Kidney (tissue), 22 donors: ENCODE measurements at places on chromosomes 16 and 17.

DNA sequence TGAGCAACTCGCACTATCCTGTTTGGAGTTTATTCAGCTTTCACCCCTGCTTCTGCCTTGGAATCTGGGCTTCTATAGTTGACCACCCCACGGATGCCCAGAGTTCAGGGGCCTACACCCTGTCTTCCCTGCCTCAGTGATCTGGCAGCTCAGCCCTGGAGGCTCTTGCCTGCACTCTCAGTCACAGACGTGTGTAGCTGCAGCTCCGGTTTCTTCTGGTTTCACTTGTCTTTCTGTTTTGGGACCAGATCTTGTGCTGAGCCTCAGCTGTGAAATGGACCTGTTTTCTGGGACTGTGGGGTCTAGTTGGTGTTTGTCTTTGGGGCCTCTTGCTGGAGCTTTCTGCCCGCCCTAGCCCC, 5.8 kb downstream of the GPT2 start:
- H3K27me3 ChIP-seq: no peaks in the 10 kb centered on the region
- no peak overlapping the region for H3K4me3 ChIP-seq
- H3K4me1 ChIP-seq: peaks cover 2% of the 10 kb centered on the region
- no peak overlapping the region for H3K27ac ChIP-seq
- peaks cover 4% of the 10 kb centered on the region for H3K36me3 ChIP-seq

GRCh38 chr17:56598466-56598865, 5.0 kb downstream of the NOG start:
- no peaks in the 10 kb centered on the region for H3K4me1 ChIP-seq
- no peak overlapping the region for H3K4me3 ChIP-seq
- H3K27me3 ChIP-seq: no peaks in the 10 kb centered on the region
- no peaks in the 10 kb centered on the region for H3K36me3 ChIP-seq

DNA sequence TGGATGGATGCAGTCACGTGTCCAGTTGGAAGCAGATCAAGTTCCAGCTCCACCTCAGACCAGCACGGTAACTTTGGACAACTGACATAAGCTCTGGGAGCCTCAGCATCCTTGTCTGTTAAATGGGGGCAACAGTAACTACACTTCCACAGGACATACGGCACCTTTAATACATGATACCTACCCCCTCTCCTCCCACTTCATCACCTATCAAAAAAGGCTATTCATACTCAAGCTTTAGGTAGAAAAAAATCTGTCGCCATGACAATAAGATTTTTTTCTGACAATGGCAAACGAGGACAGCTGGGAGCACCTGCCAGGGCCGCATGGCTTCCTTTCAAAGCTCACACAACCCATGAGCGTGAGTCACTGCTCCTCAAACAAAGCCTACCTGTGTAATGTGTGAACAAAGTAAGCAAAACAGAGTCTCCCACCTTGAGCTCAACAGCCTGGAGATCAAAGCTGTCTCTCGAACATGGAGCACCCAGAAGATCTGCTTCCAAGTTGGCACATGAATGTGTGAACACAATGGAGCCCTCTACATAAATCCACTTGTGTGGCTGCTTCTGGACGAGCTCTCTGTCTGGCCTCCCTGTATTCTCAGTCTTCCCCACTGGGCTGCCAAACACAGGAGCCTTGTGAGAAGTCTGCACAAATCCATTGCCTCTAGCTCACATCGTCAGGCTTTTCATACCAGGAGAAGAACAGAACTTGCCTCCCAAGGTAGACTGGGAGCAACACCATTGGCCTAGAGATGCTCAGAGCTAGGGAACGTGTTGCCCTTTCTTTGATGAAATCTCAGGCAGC, 459.7 kb downstream of the SOX9 start:
- DNase-seq: peak; percentile 55
- peaks cover 2% of the 10 kb centered on the region for H3K4me1 ChIP-seq
- H3K36me3 ChIP-seq: no peaks in the 10 kb centered on the region
- no peak overlapping the region for H3K27ac ChIP-seq
- no peaks in the 10 kb centered on the region for H3K27me3 ChIP-seq

- H3K4me1 ChIP-seq: peaks cover 33% of the 10 kb centered on the region
- no peaks in the 10 kb centered on the region for H3K27me3 ChIP-seq
- peak; percentile 84 for DNase-seq
- peak overlapping the region; percentile 68 for H3K27ac ChIP-seq
Observed at GRCh38 chr17:29140631-29141513, 39.3 kb downstream of the MYO18A start.

- peaks cover 8% of the 10 kb centered on the region for H3K36me3 ChIP-seq
- no peak for DNase-seq
- no peaks in the 10 kb centered on the region for H3K27me3 ChIP-seq
- H3K27ac ChIP-seq: peak overlapping the region; percentile 97
Observed at GRCh38 chr17:45172232-45172540, 10.5 kb downstream of the HEXIM2 start.

DNA sequence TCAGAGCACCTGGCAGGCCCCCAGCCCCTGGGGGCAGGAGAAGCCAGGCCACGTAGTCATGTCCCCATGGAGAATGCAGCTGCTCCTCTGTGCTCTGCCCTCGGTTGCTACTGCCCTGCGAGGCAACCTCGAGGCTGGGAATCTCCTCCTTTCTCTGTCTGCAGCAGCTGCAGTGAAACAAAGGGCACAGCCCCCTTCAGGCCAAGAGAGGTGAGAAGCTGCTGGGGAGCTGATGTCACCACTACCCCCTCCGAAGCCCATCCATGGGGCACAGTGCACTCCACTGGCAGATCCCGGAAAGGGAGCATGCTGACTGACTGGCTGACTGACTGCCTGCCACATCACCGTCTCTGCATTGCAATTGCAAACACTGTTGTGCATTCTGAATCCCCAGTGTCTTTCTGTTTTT, 103.7 kb downstream of the GRIN2A start:
- no peak overlapping the region for H3K27ac ChIP-seq
- no peaks in the 10 kb centered on the region for H3K27me3 ChIP-seq

- no peaks in the 10 kb centered on the region for H3K4me1 ChIP-seq
- H3K27me3 ChIP-seq: no peaks in the 10 kb centered on the region
- H3K4me3 ChIP-seq: no peak overlapping the region
- no peak overlapping the region for H3K27ac ChIP-seq
Observed at GRCh38 chr17:21369395-21369794, 6.8 kb upstream of the KCNJ12 start.

DNA sequence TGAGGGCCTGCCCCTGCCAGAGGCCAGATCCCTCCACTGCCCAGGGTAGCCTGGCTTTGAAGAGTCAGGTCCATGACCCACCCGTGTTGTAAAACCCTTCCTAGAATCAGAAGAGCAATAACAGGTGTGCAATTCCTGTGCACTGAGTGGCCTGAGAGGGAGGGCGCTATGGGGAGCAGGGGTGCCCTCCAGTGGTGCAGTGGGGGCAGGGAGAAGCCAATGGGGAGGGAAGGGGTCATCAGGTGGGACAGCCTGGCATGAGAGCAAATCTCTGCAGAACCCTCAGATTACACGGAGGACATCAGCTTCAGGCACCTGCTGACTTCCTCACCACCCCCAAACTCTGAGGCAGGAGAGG, 72.9 kb upstream of the ZNF469 start:
- H3K27ac ChIP-seq: no peak overlapping the region
- no peaks in the 10 kb centered on the region for H3K27me3 ChIP-seq
- no peaks in the 10 kb centered on the region for H3K36me3 ChIP-seq
- peaks cover 6% of the 10 kb centered on the region for H3K4me1 ChIP-seq

DNA sequence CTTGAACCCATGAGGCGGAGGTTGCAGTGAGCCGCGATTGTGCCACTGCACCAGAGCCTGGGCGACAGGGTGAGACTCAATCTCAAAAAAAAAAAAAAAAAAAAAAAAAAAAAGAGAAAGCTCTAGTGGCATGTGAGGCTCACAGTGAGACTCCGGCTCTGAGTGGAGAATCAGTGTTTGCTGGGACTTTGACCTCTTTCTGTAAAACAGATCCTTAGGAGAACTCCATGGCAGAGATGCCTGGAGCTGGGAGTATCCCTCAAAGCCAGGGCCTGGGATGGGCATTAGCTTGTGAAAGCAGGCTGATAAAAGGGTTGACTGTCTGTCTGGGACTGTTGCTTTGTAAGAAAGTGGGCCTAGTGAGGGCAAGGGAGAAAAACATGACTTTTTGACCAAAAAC, 46.4 kb downstream of the ZNF207 start:
- no peaks in the 10 kb centered on the region for H3K36me3 ChIP-seq
- no peak overlapping the region for H3K4me3 ChIP-seq
- no peaks in the 10 kb centered on the region for H3K4me1 ChIP-seq
- peak; percentile 12 for DNase-seq
- no peaks in the 10 kb centered on the region for H3K27me3 ChIP-seq

GRCh38 chr16:61150351-61150750, 885.9 kb downstream of the CDH8 start:
- no peak overlapping the region for H3K4me3 ChIP-seq
- DNase-seq: no peak
- no peaks in the 10 kb centered on the region for H3K36me3 ChIP-seq
- no peak overlapping the region for H3K27ac ChIP-seq
- no peaks in the 10 kb centered on the region for H3K4me1 ChIP-seq
- no peaks in the 10 kb centered on the region for H3K27me3 ChIP-seq

DNA sequence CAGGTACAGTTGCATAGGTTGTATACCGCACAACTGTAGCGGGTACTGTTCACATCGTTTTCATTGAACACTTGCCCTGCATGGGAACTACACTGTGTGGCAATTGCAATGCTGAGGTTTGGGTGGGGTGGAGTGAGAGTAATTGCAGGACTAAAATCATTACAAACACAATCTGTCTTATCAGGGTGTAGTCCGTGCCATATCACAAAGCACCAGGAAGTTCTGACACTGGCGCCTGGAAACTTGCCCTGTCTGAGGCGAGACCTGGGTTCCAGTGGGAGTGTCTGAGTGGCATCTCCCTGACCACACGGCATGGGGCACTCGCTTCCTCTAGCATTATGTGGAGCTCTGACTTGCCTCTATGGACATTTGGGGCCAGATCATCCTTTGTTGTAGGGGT, 153.4 kb downstream of the RGS9 start:
- no peak overlapping the region for H3K4me3 ChIP-seq
- H3K27ac ChIP-seq: no peak overlapping the region
- no peaks in the 10 kb centered on the region for H3K27me3 ChIP-seq

DNA sequence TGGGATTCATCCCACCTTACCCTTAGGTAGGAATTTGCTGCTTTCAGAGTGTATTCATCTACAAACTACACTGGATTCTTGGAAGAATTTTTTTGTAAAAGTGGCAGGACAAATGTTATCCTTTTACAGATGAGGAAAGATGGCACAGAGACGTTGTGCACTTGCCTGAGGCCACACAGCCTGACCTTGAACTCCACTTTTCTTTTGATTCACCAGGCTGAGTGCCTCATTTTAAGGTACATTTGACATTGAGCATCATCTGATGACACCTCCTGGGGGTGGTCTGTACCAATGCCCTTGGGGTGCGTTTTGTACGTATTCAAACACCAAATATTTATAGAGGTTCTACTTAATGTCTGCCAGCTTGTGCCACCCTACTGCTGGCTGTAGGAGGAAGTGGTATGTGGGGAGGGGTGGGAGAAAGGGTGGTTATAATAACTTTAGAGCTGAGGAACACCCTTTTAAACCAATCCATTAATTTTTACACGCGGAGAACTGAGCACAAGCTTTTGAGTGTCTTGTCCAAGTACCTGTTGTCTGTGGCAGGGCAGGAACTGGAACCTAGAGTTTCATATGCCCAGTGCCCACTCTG, 29.1 kb downstream of the HS3ST3B1 start:
- H3K4me3 ChIP-seq: no peak overlapping the region
- no peaks in the 10 kb centered on the region for H3K36me3 ChIP-seq
- no peak overlapping the region for H3K27ac ChIP-seq
- H3K27me3 ChIP-seq: no peaks in the 10 kb centered on the region

DNA sequence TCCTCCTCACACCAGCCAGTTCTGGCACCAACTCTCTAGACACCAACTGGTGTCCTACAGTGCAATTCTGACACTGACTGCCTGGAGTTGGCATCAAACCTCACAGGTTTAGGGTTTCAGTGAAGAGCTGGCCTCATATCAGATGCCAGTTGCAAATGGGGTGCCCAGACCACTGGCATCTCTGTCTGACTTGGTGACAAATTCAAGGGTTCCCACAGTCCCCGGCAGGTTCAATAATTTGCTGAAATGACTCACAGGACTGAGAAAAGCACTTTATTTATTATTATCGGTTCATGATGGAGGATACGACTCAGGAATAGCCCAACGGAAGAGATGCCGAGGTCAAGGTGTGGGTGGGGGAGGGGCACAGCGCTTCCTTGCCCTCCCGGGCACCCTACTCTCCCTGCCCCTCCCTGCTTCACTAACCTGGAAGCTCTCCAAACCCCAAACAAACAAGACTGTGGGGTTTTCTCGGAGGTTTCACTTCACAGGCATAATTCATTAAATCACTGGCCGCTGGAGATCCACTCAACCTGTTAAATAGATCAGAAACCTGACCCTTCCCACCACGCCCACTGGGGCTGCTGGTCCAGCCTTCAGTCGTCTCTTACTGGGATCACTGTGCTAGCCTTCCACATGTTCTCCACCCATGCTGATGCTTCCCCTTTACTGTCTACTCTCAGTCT, 1.7 kb upstream of the NLRP1 start:
- no peak overlapping the region for H3K4me3 ChIP-seq
- peak; percentile 70 for DNase-seq
- H3K4me1 ChIP-seq: peaks cover 10% of the 10 kb centered on the region

DNA sequence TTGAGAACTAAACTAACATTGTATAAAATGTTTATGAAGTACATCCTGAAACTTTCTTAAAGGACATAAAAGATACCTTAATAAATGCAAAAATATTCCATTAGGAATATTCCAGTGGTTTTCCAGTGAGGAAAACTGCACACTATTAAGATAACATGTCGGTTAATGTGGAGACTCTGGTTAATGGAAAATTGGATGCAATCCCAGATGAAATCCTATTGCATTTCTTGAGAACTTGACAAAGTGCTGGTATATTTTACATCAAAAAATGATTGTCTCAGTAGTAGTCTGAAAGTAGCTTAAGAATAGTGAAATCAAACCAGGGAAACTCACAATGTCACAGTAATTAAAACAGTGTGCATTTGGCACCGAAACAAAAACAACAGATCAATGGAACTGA, 202.5 kb upstream of the MON1B start:
- H3K4me1 ChIP-seq: no peaks in the 10 kb centered on the region

GRCh38 chr16:53821487-53821886, 117.5 kb downstream of the FTO start:
- no peaks in the 10 kb centered on the region for H3K36me3 ChIP-seq
- H3K27ac ChIP-seq: no peak overlapping the region
- DNase-seq: no peak

- H3K27ac ChIP-seq: no peak overlapping the region
- H3K27me3 ChIP-seq: no peaks in the 10 kb centered on the region
- DNase-seq: no peak
- peaks cover 12% of the 10 kb centered on the region for H3K4me1 ChIP-seq
- H3K36me3 ChIP-seq: peaks cover 32% of the 10 kb centered on the region
Observed at GRCh38 chr17:17814162-17815061, 22.4 kb downstream of the SREBF1 start.

- no peak for DNase-seq
- no peak overlapping the region for H3K4me3 ChIP-seq
- no peaks in the 10 kb centered on the region for H3K27me3 ChIP-seq
- H3K4me1 ChIP-seq: no peaks in the 10 kb centered on the region
Observed at GRCh38 chr16:84571506-84571905, 46.4 kb downstream of the COTL1 start.

- no peak overlapping the region for H3K4me3 ChIP-seq
- no peaks in the 10 kb centered on the region for H3K36me3 ChIP-seq
- DNase-seq: peak; percentile 72
- H3K4me1 ChIP-seq: no peaks in the 10 kb centered on the region
- no peaks in the 10 kb centered on the region for H3K27me3 ChIP-seq
- no peak overlapping the region for H3K27ac ChIP-seq
Observed at GRCh38 chr16:20385844-20386832, 18.4 kb downstream of the PDILT start.

GRCh38 chr17:34755371-34755770, 176.0 kb downstream of the TMEM132E start:
- no peak overlapping the region for H3K4me3 ChIP-seq
- no peaks in the 10 kb centered on the region for H3K4me1 ChIP-seq
- DNase-seq: no peak
- no peaks in the 10 kb centered on the region for H3K27me3 ChIP-seq
- H3K36me3 ChIP-seq: no peaks in the 10 kb centered on the region
- H3K27ac ChIP-seq: no peak overlapping the region
